Lower leg skin (tissue), 4 donors: ENCODE measurements at places on chromosomes 4 and X. TPM values are rescaled to one million over a fixed set of nuclear protein-coding genes. Genes with fewer than 3 reads are reported as not detected.

DNA sequence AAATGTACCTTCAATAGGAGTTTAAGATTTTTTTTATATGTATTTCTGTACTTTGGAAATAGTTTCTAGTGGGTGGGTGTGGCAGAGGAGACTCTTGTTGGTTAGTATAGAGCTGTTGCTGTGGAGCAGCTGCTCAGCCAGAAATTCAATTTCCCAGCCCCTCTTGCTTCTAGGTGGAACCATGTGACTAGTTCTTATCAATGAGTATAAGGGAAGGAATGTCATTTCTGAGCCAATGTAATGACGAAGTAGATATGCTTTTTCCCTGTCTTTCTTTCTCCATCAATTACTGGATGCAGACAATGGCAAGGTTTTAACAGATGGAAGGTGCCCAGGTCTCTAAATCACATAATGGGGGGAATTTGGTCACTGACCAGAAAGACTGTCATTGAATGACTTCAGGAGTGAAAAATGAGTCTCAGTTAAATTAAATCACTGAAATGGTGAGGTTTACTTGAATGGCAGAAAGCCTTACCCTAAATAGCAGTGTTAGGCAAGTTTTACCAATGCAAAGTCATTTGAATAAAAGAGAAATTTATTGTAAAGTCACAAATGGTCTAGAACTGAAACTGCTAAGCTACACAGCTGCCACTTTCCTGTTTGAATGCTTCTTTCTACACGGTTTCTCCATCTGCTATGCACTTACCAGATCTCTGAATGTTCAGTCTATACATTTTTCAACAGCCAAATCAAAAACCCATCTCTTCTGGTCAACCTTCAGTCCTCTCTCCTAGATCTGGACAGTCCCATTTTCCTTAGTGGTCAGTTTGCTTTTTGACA lies 795.4 kb upstream of the MAGEB2 start:
- DNase-seq = no peak

GRCh38 chrX:130566028-130566683 lies 164.4 kb downstream of the RBMX2 start:
- DNase-seq = no peak

DNA sequence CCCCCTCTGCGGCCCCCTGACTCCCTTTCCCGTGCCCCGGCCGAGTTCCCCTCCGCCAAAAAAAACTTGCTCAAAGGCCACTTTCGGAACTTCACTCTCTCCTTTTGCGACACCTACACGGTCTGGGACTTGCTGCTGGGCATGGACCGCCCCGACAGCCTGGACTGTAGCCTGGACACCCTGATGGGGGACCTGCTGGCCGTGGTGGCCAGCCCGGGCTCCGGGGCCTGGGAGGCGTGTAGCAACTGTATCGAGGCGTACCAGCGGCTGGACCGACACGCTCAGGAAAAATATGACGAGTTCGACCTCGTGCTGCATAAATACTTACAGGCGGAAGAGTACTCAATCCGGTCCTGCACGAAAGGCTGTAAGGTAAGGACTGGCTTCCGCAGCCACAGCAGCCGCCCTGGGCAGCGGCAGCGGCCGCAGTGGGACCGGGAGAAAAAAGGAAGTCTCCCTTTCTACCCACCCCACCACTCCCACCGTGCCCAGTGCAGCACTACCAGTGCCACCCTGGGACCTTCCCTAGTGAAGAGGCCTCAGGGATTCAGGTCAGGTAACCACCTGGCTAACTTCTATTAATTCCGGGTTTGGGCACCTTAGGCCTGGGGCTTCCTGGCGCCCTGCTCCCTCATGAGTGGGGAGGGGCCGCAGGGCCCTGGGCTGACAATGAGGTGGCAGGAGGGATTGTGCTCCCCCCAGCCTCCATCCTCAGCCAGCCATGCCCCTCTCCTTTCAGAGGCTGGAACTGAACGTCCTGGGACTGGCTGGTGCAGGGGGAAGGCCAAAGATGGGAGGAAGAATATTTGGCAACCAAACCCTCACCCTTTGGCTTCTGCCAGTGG lies 1.9 kb downstream of the NALF2 start:
- peak; percentile 75 for DNase-seq

GRCh38 chr4:7828011-7828720 lies 111.5 kb downstream of the AFAP1 start:
- no peak for DNase-seq

DNA sequence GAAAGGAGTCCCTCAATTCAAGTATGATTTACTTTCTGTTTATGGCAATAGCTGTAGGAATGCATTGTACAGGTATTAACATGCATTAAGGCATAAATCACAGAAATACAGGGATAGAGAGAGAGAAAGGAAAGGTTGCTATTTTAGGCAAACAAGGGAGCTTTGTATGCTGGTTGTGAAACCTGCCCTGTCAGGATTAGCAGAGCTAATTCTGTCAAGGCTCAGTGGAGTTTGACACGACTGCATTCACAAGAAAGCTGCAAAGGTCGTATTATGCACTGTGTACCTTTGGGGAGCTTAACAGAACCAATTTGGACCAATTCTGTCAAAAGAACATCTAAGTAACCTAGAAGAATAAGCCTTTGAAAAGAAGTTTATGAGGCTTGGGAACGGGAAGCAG lies 239.3 kb downstream of the GRIA2 start:
- no peak for DNase-seq

DNA sequence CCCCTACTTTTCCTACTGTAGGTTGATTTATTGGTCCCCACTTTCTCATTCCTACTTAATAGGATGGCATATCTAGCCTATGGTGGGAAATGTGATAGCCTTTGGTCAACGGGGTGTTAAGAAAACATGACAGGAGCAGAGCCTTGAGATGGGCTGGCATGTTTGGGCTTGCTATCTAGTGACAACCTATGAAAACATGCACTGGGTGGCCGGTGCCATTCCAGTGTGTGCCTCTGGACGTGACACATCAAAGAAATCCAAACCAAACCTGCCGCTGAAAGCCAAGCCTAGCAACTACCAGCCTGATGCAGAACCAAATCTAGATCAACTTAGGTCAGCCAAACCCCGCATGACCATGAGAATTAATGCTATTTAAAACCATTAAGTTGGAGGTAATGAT lies 317.6 kb downstream of the DMD start:
- no peak for DNase-seq

DNA sequence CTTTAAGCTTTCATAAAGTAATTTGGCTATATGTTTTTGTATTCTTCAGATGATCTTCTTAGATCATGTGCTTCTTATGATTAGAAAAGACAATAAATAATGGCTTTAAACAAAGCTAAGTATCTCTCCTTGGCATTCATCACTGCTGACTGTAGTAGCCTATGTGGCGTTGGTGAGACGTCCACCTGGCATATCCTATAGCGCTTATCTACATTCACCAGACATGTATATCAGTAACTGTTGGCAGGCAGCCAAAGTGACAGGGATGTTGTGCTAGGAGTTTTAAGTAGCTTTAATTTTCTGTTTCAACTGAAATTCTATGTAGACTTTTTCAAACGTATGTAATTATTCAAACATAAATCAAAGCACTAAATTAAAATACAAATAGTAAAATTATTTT lies 276.4 kb downstream of the IL15 start:
- DNase-seq = no peak

DNA sequence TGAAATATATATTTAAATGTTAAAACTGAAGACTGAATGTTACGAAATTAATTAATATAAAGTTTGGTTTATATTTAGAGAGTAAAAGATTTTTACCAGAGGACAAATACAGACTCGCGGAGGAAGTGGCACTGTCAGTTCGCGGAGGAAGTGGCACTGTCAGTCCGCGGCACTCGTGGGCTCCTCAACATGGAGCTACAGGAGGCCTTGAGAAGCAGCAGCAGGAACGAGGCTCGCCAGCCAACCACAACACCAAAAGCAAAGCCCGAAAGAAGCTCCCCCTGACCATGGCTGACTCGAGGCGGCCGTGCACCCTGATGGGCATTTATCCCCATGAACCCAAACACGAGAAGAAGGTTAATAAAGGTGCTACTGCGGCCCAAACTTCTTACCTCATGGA lies 125.3 kb upstream of the PABPC4L start:
- no peak for DNase-seq

DNA sequence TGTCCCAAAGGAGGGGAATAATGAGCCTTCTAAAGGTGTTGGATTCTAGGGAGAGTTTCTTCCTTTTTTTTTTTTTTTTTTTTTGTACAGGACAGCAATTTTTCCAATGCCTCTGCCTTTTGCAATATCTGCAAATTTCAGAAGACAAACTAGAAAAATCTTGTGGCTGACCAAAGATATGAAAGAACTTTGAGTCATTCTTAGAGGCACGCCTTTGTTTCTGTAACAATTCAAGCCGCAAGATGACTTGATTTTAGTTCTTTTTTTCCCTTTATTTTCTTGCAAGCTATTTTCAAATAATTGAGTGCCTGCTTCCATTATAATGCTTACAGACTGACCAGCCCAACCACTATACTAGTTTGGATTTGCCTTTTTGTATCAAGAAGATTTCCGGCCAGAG lies 47.6 kb upstream of the UXT start:
- DNase-seq = no peak

DNA sequence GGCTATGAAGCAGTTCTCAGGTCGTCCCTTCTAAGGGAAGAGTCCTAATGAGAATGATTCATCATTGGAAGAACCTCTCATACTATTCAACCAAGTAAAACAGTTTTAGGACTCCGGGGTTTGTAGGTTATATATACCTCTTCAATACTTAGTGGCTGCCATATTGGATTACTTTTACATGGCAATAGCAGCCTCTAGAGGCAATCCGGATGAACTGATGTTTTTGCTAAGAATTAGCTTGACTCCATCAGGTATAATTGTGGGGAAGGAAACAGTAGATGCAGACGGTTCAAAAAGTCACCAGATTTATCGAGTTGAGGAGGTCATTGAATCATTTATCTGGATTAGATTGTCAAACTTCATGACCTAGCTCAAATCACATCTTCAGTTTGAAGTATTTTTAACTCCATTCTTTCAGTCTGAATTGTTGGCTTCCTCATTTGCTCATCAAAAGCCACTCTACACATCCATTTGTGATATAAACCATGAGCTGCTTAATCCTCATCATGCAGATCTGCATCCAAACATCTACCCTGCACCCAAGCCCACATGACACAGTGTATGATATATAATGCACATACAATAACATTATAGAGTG lies 28.4 kb downstream of the GUCY1B1 start:
- DNase-seq = no peak

DNA sequence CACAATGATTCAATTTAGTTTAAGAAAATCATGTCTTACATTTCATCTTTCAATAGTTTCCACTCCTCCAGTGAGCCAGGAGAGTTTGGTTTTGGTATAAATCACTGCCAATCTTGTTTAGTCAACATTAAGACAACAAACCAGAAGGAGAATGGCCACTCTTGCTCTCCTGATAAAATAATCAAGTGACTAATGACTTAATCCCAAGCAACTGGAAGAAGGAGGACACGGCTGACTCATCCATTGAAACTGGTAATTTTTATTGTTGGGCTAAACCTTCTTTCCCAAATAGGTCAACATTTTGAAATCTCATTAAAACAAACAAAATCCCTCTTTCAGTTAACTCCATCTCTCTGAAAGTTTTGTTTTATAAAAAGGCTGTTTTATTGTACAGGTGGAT lies 230.2 kb downstream of the CLCN4 start:
- DNase-seq = no peak

- no peak for DNase-seq
These were observed 106.1 kb downstream of the PBDC1 start for GRCh38 chrX:76279007-76279406.

DNA sequence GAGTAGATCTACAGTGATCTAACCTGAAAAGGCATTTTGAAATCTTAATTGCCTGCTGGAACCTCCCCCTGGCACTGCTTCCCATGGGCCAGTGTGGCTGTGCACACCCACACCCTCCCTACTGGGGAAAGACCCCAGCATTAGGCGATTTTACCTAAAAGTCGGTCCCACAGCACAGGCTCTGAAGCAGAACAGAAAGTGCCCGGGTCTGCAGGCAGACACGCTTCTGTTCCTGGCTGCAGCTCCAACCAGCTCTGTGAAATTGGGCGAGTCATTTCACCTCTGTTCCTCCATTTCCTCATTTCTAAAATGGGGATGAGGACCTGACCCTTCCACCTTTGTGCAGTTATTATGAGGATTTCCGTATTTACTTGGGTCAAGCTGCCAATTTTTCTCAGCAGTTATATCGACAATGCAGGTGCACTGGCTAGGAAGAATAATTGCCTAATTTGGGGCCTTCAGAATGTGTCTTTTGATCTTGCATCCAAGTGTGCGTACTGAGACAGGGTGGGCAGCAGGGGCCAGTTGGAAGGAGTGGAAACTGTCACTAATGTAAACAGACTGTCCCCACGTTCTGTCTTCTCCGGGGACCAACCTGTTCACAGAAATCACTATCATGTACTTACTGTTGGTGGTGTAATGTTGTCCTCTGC lies 7.1 kb downstream of the KLF3 start:
- DNase-seq = no peak

DNA sequence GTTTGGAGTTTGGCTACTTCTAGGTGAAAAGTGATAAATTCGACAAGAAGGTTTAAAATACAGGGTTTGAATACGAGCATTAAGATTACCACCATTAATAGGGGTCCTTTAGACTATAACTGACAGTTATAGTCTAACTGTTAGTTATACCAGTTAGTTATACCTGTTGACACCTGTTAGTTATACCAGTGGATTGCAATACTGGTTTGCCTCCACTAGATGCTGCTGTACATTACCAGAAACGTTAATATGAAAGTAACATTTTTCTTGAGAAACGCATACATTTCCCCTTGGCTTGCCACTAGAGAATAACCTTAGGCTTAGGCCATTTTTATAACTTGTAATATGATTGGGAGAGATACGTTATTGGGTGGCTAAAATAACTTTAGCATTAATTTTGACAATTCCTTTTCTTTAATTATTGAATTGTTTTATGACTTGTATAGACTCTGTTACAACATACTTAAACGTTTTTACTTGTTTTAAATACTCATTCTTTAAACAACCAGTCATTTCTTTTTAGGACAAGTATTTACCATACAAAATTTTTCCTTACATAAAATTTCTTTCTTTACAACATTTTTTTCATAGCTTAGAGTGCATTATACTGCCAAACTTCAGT lies 911.2 kb downstream of the FSTL5 start:
- DNase-seq = no peak

DNA sequence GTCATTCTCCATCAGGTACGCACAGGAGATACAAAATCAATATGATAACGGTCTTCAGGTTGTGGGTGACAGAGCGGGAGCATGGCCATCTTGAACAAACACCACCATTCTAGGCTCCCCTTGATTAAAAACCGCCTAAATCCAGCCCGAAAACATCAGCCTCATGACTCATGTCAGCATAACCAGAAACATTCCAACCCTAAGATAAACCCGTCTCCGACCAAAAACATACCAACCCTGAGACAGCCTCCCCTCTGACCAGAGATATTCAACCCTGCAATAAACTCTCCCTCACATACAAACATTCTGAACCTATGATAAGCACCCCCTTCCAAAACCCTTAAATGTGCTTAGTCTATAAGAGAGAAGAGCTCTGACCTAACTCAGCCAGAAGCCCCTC lies 157.9 kb downstream of the DHRSX start:
- DNase-seq = peak; percentile 18

GRCh38 chr4:152132776-152133175 lies 372.0 kb upstream of the GATB start:
- no peak for DNase-seq

The SMARCA1 gene
- total RNA-seq = 10.0 TPM

The PASD1 gene
- total RNA-seq = not detected

The NDNF gene
- total RNA-seq = 2.9 TPM

The CT47B1 gene
- not detected for total RNA-seq

The UCP1 gene
- not detected for total RNA-seq

The FAM184B gene
- total RNA-seq = 0.13 TPM

The YY2 gene
- total RNA-seq = 1.9 TPM

The GPAT3 gene
- total RNA-seq = 6.0 TPM

The MAGEE2 gene
- 1.9 TPM for total RNA-seq

The CLTRN gene
- 1.3 TPM for total RNA-seq

The HSFX1 gene
- 2.2 TPM for total RNA-seq

The FAM47E gene
- 0.62 TPM for total RNA-seq
